DMS153 (cell line): ENCODE measurements at places on chromosomes 1 and 21.

- DNase-seq = peak; percentile 98
Observed at GRCh38 chr1:226784081-226785049, 45.3 kb upstream of the ITPKB start.

DNA sequence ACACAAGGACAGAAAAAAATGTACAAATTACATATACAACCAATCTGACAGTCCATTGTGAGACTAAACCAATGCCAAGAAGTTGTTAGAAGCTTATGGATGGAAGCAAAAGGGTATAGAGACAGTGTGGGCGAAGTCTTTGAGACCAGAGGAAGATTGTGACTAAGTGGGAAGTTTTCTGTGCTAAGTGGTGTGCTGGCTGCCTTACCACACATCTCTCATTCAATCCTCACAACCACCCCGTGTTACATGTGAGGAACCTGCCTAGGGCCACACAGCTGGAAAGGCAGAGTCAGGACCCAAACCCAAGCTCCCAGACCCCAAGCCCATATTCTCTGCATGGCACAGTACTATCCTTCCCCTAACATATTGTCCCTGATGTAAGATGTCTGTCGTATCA lies 53.5 kb upstream of the DUSP10 start:
- no peak for DNase-seq

DNA sequence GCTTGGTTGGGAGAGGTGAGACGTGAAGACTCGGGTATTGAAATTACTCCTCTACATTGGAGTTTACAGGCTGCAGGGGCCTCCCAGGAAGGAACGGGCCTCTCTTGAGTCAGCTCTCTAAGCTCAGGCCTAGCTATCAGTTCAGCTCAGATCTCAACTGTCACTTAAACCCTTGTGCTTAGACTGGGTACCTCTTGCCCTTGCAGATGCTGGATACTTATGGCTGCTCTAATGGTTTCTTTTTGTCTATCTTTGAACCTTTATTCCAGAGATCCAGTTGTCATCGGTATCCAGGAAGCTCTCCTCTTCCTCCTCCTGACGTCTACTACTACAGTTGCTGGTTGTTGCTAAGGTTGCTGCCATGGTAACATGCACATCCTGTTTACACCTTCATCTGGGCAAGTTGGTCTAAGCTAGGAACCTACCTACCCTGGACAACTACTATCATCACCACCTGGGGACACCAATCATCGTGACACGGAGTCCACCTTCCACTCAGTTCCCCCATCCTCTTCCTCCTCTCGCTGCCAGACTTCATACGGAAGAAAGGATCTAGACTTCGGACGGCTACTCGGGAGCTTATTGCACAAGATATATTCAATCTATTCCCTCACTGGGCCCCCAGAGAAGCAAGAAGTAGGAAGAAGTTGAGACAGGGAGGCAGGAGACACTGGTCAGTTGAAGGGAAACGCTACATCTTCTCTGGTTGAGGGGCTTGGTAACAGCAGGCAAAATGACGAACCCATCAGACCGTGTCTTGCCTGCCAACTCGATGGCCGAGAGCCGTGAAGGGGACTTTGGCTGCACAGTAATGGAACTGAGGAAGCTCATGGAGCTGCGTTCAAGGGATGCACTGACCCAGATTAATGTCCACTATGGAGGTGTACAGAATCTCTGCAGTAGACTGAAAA lies 56.1 kb downstream of the ATP2B4 start:
- peak; percentile 90 for DNase-seq

- DNase-seq = no peak
Observed at GRCh38 chr21:18553786-18554185, 150.2 kb upstream of the TMPRSS15 start.

DNA sequence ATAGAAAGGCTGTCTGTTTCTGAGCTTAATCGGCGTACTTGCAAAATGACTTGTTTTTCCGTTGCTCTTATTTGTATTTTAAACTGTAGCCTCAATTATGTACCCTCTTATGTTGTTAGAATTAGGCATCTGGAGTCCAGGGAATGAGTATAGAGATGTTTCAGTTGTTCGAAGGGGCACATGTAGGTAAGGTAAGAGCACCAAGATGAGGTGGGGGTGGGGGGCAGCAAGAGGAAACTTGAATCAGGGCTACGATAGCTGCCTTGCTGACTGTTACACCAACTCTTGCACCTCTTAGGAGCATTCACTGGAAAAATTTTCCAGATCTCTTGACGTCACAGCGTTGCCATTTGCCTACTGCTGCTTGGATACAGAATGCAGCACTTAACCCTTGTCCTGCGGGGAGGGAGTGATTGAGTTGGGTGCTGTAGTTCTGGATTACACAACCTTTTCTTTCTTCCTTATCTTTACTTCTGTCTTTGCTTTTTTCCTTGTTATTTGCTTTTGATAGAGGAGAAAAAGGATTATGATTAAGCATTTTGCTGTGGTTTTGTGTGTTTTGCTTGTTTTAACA lies 3.2 kb downstream of the ATP1B1 start:
- DNase-seq = peak; percentile 89

DNA sequence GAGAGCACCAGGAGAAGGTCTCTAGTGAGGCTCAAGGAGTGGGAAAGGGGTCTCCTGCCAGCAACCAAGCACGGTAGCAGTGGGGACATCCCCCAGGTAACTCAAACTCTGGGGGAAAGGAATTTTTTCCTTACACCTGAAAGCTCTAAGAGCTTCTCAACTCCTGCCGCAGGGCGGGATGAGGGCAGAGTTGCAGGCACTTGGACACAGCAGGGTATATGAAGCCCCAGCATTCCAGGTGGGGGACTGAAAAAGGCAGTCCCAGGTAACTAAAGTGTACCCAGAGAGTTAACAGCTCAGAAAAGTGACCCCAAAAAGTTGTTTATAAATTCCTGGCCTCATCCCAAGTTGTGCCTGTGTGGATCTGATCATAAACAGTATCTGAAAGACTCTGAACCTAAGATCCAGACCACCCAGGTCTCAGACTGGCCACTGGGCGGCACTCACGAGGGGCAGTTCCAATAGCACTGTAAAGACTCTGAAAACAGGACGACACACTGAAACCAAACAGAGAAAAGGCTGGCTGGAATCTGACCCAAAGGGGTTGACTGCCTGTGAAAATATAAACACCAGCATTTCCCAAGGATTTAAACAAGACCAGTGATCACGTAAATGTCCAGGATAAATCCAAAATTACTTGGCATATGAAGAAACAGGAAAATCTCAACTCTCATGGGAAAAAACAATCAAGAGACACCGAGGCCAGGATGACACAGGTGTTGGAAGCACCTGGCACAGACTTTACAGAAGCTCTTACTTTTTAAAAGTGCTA lies 47.5 kb downstream of the HSF2BP start:
- peak; percentile 51 for DNase-seq

DNA sequence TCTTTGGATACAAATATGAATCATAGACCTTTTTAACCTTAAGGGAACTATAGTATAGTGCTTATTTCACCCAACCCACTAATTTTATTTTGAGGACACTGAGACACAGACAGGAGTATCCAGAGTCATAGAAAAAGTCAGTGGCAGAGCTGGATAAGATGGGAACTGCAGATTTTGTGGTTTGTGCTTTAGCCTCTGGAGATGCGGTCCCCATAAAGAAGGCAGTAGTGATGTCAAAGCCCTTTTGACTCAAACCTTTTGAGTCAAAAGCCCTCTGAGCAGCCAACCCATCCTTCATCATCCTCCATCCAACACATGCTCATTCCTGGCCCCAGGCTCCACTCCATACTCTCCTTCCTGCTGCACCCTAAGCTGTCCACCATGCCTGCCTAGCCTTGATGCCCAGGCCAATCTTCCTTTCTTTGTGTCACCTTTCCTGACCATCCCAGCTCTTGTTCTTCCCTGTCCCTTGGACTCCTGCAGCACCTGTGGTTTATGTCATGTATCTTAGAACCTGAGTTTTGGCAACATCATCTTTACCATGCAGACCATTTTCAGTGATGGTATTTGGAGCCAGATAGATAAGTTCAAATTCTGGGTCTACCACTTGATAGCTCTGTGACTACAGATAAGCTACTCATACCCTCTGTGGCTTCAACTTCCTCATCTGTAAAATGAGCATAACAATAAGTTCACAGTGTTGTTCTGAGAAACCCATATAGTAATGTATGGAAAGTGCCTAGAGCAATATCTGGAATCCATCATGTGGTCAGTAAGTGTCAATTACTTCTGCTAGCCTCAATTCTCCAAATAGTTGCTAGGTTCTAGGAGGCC lies 20.1 kb downstream of the SLAMF1 start:
- DNase-seq = no peak

DNA sequence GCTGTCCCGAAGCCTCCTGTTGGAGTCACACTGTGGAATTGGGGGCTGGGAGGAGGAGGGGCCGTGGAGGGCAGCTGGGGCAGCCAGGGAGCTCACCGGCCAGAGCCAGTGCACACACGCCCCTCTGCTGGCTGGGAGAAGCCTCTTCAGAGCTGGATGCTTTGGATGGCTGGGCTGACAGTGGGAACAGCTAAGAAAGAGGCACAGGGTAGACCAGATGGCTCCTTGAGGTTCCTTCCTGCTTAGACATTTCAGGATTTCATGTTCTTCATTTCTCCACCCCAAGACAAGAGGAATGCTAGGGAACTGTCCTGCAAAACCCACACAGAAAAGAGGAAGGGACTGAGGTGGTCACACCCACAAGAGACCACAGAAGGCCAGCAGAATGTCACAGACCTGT lies 254.8 kb upstream of the VAMP3 start:
- no peak for DNase-seq
